ENCODE measurements at places on chromosomes 2 and 18.

DNA sequence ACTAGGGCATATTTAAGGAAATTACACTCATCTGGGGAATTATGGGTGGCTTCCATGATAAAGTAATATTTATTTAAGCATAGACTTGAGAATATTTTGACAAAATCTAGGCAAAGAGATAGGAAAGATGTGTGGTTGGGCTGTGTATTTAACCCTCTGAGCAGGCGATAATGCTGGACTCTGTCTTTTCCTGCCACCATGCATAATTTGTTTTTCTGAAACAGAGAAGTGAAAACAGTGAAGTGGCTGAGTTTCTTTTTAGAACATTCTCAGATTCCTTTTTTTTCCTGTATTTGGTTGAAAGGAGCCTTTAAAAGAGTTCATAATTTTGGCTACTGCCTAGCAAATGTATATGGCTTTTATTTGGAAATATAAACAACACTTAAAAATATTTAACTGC, 104.8 kb upstream of the CDH19 start:
- DNase-seq = no peak

GRCh38 chr18:48408727-48409590, at the start of gene ZBTB7C:
TSS of gene ZBTB7C (minus strand) at chr18:48409383.
- DNase-seq = no peak

- no peak for DNase-seq
Measured at GRCh38 chr2:83103613-83104012, 1355.5 kb downstream of the SUCLG1 start.

DNA sequence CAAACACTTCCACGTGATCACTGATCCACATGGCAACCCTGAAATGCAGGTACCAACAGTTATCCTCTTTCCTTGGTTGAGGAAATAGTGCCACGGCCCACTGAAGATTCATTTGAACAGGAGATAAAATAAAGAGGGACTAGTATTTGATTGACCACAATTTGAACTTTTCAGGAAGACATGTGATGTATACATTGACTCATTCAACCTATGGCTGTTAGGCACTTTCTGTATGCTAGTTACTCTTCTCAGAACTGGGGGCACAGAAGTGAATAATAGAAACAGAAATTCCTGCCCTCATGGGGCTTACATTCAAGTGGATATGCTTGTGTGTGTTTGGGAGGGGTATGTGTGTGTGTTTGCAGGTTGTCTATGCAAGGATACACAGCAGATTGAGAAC, 199.6 kb downstream of the PRKCE start:
- DNase-seq = no peak

- DNase-seq = no peak
Measured at GRCh38 chr2:187169864-187170263, 278.2 kb downstream of the CALCRL start.

- DNase-seq = no peak
Measured at GRCh38 chr18:79210002-79210910, 141.1 kb downstream of the ATP9B start.

DNA sequence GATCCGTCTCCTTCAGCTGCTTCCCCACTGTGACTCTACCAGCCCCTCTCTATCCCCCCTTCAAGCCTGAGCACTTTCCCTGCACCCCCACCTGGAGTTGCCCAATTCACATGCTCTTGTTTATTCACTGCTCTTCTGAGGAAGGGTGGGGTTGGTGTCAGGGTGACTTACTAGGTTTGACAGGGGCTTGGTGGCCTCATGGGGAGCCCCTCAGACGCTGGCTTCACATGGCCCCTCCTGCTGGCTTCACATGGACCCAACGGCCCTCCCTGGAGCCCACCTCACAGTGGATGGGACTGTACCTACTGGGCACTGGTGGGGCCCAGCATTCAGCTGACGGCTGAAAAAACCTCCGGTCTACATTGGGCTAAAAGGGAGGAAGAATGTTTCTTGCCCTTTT, 16.7 kb upstream of the MRPL33 start:
- no peak for DNase-seq

GRCh38 chr2:14902953-14903352, 270.4 kb downstream of the LRATD1 start:
- DNase-seq = no peak

DNA sequence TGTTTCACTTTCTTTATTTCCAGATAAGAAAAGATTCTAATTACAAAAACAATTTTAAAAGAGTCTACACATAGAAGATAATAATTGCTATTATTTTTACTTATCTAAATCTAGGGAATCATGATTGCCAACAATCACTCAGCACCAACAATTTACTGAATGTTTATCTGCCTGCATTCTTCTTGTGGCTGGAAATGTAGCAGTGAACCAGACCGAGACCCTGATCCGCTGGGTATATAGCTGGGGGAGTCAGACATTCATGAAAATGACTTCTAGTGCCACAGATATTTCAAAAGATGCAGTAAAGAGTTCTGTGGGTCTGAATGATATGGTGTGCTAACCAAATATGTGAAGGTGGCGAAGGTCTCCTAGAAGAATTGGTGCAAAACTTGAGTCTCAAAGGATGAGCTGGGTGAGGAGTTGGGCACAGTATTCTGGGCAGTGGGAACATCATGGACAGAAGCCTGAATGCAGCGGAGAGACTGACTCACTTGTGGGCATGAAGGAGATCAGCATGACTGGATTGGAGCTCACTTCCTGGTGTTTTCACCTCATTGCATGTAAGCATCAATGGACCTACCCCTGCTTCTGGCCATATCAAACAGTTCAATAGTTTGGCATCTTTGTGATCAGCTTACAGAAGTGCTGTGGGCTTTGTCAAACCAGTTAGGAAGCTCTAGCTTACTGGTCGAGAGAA, 26.1 kb upstream of the FN1 start:
- no peak for DNase-seq

GRCh38 chr2:69149631-69150215, 136.7 kb downstream of the ANTXR1 start:
- DNase-seq = no peak

DNA sequence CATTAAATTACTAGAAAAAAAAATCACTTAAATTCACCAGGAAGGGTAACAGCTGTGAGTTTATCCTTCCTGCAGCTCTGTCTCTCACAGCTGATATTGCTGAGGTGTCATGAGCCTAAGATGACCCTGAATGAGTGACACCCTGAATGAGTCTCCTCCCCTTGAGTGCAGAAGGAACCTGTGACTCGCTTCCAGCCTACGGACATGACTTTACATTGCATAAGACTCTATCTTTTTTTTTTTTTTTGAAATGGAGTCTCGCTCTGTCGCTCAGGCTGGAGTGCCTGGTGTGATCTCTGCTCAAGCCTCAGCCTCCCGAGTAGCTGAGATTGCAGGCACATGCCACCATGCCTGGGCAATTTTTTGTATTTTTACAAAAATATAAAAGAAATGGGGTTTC, 14.1 kb downstream of the MRO start:
- DNase-seq = no peak

DNA sequence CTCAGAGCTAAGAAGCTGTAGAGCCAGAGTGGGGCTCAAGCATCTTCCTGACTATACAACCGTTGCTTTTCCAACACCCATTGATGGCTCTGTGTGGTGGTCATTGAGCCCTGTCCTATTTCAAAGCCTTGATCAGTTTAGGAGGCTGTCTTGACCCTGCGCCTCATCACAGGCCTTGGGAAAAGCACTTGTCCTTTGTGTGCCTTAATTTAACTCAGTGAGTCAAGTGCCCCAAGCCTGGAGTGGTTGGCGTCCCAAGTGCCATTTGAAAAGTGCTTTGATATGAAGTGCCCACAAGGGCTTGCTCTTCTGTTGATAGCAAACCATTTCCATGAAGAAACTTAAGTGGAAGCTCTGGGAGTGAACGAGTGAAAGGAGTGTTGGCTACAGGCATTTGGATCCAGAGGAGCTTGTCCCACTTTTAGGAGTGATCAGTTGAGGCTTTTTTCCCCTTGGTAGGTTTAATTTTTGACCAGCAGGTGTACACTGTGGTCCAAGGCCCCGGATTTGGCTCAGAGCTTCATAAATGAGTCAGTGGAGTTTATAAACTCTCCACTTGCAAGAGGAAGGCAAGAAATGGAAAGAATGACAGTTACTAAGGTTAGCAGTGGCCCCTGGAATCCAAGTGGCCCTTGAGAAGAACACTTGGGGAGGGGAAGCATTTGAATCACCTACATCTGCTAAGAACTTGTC, 50.3 kb downstream of the ACTR2 start:
- no peak for DNase-seq

DNA sequence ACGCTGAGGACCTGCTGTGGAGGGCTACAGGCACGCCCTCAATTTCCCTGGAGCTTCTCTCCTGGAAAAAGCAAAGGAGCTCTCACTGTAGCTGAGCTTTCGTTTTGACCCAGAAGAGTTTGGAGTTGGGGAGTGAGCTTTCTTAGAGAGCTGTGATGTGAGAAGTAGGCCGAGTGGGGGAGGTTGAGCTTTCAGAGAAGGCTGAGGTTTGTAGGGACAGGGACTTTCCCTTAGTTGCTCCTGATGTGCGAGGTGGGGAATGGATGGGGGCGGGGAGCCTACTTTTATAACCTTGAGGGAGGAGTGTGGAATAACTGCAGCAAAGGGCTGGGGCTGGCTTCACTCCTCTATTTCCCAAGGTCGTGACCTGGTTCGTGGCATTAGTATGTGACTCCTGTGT, 47.1 kb downstream of the ZNF532 start:
- DNase-seq = no peak

DNA sequence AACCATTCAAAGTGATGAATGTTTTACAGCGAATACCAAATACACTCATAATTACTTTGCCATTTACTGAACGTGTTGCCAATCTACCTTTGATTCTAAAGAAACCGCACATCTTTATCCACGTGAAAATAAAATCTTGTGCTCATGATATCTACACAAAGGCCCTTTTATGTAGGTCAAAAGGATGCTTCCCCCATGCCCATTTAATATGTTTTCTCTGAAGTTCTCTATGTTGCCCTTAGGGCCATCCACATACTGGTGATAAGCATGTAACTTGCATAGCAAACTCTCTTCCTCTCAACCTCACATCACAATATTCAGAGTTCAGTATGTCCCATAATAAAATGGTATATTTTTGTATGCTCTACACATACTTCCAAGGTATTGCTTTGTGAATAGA, 380.0 kb upstream of the FIGN start:
- no peak for DNase-seq

- no peak for DNase-seq
Measured at GRCh38 chr2:111705711-111706336, 178.2 kb downstream of the ANAPC1 start.

Data from hematopoietic multipotent progenitor cell treated with erythropoietin and hydrocortisone succinate and interleukin-3 and kit ligand, for 17 days (in vitro differentiated cells).